ENCODE measurements at places on chromosomes 7 and 10. TPM values are rescaled to one million over a fixed set of nuclear protein-coding genes. Genes with fewer than 3 reads are reported as not detected.

CHST3 gene
- total RNA-seq: 32.4 TPM

DUSP5 gene
- 11.2 TPM for total RNA-seq

GRCh38 chr7:107048783-107049418 is 4.4 kb downstream of the PRKAR2B start:
- DNase-seq: no peak

GRCh38 chr7:111987886-111988285 is 218.3 kb downstream of the DOCK4 start:
- no peak for DNase-seq
